ENCODE measurements at places on chromosomes 7 and 10.

- DNase-seq, result no peak
These were observed 47.5 kb downstream of the CCDC172 start for GRCh38 chr10:116371737-116372136.

DNA sequence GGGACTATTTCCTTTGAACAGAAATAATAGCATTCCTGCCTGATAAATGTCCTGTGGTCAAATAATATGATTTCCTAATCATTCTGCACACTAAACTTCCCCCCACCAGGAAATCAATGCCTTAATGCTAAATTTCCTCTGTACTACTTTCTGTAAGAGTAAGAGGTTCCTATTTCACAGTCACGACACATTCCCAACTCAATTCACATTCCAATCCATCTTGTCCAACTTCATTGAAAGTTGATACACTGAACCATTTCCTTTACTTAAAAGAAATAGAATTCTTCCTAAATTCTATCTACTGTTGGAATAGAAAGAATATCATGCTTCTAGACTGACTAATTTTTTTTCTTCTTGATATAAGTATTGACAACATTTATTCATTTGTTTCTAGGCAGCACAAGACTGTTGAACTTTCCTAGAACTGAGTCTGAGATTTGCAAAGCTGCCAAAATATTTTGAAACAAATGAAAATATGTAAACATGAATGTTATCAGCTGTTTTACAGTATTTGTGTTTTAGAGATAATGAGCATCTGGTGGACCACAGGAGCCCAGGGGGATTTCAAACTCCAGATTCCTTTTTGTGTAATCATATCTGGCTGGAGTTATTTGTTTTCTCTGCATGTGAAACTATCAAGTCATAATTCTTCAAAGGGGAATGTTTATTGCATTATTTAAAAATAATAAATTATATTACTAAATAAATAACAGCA, 121.5 kb downstream of the TPST1 start:
- no peak for DNase-seq

DNA sequence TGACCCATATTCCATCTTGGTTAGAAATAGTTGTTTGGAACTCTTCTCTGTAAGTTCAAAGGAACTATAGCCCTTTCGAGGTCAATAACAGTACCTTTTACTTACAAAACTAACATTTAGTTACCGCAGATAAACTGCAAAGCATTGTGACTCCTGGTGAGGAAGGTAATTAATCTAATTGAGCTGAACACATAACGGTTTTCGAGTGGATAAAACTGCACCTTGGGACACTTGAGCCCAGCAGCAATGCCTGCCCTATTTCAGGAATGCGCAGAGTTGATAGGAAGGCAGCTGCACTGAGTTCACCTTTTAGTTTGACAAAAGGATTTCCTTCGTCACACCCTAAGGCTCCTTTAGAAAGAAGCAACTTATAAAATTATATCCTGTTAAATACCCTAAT, 75.4 kb downstream of the JAZF1 start:
- DNase-seq, result no peak

GRCh38 chr7:66150471-66150870, 35.8 kb downstream of the CRCP start:
- DNase-seq, result no peak

DNA sequence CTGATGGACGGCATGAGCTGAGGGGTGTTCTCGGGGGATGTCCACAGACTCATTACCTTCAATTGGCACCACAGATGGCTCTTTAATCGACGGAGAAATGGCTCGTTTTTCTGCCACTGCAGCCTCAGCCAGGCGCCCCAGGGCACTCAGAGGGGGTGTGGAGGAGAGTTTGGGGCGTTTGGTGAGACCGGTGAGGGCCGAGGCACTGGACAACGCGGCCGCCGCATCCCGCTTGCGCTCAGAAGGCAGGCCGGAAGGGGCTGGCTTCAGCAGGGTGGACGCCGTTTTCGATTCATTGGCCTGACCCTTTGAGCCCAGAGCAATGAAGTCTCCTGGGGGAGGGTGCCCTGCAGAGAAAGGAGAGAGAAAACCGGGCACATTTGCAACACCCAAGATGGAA, 1.3 kb downstream of the INTS1 start:
- DNase-seq, result no peak

Data from caudate nucleus (tissue), 63 donors.